ENCODE measurements at places on chromosomes 2 and 18.

GRCh38 chr2:63424329-63425078 lies 163.8 kb downstream of the WDPCP start:
- no peak for DNase-seq

GRCh38 chr18:72368308-72368707 lies 175.8 kb downstream of the CBLN2 start:
- DNase-seq: no peak

GRCh38 chr2:214226061-214226460 lies 184.8 kb upstream of the VWC2L start:
- DNase-seq: no peak

GRCh38 chr2:232479341-232480200 lies 8.1 kb downstream of the ECEL1 start:
- no peak for DNase-seq

GRCh38 chr2:239307921-239308613 lies 92.8 kb downstream of the HDAC4 start:
- no peak for DNase-seq

DNA sequence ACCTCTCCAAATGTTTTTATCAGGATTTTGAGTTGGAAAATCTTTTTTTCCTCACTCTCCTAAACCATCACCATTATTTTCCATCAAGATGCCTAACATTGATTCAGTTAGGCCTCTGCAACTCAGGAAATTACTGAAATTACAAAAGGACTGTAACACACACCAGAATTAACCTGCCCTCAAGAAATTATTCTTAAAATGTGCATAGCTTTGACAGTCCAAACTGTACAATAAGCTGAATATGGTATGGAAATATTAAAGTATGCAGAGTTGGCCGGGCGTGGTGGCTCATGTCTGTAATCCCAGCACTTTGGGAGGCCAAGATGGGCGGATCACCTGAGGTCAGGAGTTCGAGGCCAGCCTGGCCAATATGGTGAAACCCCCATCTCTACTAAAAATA lies 50.2 kb upstream of the PHLPP1 start:
- DNase-seq: no peak

GRCh38 chr2:222320436-222321395 lies 21.9 kb upstream of the PAX3 start:
- DNase-seq: no peak

DNA sequence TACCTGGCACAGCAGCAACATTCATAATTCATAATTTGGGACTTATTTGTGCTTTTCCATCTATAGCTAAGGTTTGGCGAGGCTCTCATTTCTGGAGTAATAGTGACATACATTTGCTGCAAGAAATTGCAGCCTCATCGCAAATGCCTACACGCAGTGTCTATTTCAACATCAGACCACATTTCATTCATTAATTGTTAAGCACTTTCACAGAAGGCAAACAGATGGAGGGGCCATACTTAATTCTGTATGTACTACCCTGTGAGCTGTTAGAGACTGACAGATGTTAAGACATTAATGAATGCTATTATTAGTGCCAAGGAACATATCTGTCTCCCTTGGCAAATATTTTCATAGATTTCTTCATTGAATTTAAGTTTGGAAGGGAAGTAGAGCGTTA lies 125.7 kb downstream of the UXS1 start:
- DNase-seq: no peak

- DNase-seq: no peak
These were observed 504.3 kb downstream of the SOX11 start for GRCh38 chr2:6196449-6196848.

Measured in activated CD4-positive, alpha-beta T cell treated with anti-CD3 and anti-CD28 coated beads, Interleukin-2, amount 50 U/mL, for 4 hours (primary cell).